A172 (cell line): ENCODE measurements at places on chromosomes 16 and 17. TPM values are rescaled to one million over a fixed set of nuclear protein-coding genes. Genes with fewer than 3 reads are reported as not detected.

Gene SIRT7
- 34.9 and 47.0 TPM in 2 replicates for total RNA-seq

Gene NTN3
- 0.12 TPM in 1 of 2 replicates, not detected in the other for total RNA-seq

Gene MRPL28
- 234 and 252 TPM in 2 replicates for total RNA-seq

Gene NRN1L
- not detected in 2 replicates for total RNA-seq

Gene ITGAX
- 1.5 and 4.1 TPM in 2 replicates for total RNA-seq

- no peak for DNase-seq
Measured at GRCh38 chr16:85419503-85420408, 193.4 kb upstream of the GSE1 start.

- DNase-seq, result no peak
Measured at GRCh38 chr17:79044462-79044861, 20.5 kb downstream of the C1QTNF1 start.

DNA sequence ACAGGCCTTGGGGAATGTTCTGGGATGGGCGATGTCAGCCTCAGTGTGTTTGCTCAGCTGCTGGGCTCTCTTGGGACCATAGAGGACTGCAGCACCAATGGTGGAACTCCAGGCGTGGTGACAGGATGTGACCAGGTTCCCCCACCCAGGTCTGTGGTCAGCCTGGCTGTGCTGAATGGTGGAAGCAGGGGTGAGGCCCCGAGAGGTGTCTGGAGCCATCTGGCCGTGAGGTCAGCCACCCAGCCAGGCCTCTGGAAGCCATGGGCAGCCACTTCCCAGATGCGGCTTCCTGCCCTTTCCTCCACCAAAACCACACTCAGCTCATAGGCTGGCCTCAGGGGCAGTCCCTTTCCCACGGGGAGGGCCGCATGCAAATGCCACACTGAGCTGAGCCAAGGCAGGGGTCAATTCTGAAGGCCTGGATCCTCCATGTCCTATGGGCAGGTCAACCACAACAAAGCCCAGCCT is 7.8 kb upstream of the MAPK7 start:
- peak; percentile 87 for DNase-seq

DNA sequence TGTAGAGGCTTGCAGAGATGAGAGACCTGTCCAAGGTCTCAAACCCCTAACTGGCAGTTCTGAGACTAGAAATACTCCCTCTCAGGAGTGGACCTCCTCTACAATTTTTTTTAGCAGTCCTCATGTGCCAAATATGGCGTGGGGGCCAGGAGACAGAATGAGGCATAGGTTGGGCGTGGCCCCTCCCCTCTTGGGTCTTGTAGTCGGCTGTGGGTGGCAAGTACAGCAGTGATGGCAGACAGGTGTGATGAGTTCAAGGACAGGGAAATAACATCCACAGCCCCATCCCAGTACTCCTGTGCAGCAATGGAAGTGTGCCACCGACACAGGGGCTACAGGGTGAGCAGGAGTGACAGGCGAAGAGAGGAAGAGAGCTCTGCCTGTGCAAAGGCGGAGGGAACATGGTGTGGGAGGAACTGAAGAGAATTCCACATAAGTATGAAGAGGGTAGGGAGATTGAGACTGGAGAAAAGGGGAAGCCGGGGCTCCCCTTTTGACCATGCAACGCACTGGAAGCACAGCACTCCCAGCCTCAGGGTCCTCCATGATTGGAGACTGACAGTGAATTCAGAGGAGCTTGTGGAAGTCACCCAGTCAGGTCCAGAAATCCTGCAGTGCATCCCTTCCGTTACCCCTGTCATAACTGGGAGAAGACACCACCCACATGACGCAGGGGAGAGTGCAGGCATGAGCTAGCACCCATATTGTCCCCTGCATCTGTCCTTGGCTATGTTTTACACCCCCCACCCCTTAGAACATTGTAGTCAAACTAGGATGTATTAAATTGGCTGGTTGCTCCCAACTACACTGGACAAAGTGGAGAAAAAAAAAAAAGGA is 14.8 kb upstream of the CETP start:
- DNase-seq, result no peak

- DNase-seq, result no peak
Measured at GRCh38 chr17:48502901-48503300, 27.9 kb downstream of the HOXB1 start.

- no peak for DNase-seq
Measured at GRCh38 chr17:77859035-77859810, 99.3 kb upstream of the TNRC6C start.

- DNase-seq, result no peak
Measured at GRCh38 chr17:7405350-7406234, 1.7 kb upstream of the TMEM256 start.

GRCh38 chr17:10099051-10099571 is 99.3 kb downstream of the GAS7 start:
- DNase-seq, result peak; percentile 42

- DNase-seq, result peak; percentile 13
Measured at GRCh38 chr17:32564325-32564724, 77.5 kb downstream of the CDK5R1 start.

DNA sequence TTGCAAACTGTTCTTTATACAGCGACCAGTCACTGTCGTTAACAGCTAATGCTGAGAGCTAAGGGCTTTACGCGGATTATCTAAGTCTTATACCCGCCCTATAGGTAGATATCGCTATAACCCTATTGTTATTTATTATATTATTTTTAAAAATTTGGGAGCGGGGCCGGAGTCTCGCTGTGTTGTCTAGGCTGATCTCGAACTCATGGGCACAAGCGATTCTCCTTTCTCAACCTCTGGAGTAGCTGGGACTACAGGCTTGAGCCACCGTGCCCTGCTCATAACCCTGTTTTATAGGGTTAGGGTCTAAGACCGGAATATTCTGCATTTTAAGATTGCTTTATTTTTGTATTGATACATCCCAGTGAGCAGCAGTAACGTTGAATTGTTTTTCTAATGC is 24.7 kb downstream of the DEF8 start:
- DNase-seq, result no peak

GRCh38 chr16:57045694-57046381 is 46.5 kb upstream of the CPNE2 start:
- DNase-seq, result no peak
